Fibroblast of skin of right biceps (primary cell): ENCODE measurements at places on chromosomes 16 and 17.
A peak's percentile ranks its signal among the peaks of the same experiment; 100 is the strongest.

GRCh38 chr17:7440113-7440833, 961 bp downstream of the FGF11 start:
- peak; percentile 28 for DNase-seq

GRCh38 chr17:13477180-13477611, 124.5 kb downstream of the HS3ST3A1 start:
- DNase-seq, result peak; percentile 67

DNA sequence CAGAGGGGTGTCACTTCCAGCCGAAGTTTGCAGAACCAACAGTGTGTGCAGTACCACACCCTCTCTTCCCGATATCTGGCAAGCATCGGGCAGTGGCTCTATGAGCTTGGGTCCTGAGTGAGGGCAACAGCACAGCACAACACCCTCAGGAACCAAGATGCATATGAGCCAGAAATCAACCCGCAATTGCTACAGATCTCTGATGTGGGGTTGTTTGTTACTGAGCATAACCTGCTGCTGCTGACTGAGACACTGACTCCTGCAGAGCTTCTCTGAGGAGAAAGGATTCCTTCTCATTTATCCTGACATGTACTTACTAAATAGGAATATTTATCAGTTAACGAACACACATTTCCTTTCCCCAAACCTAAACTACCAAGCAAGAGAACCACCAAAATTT, 218.3 kb downstream of the RBFOX3 start:
- no peak for DNase-seq

GRCh38 chr16:75074920-75075687, 41.5 kb downstream of the LDHD start:
- no peak for DNase-seq

DNA sequence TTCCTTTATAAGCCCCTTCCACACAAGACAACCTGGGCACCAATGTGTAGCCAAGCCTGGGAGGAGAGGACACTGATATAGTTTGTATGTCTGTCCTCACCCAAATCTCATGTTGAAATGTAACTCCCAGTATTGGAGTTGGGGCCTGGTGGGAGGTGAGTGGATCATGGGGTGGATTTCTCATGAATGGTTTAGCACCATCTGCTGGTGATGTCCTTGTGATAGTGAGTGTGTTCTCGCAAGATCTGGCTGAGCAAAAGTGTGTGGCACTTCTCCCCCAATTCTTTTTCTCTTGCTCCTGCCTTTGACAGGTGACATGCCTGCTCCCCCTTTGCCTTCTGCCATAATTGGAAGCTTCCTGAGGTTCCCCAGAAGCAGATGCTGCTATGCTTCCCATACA, 135.8 kb downstream of the USP31 start:
- DNase-seq, result no peak

- DNase-seq, result no peak
These were observed 232.4 kb upstream of the RPL38 start for GRCh38 chr17:73971127-73971526.

DNA sequence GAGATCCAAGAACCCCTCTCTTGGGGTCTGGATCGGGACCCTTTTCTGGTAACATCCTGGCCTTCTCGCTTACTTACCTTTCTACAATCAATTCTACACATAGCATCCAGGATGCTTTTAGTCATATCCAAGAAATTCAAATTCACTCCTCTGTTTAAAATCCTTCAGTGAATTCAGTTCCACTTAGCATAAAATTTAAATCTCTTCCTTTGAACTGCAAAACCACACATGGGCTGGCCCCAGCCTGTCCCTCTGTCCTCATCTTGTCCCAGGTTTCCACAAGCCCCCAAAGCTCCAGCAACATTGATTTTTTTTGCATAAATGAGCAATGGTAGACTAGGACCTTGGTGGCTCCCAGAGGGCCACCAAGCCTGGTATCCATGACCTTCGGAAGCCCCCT, 96.4 kb upstream of the C16orf82 start:
- no peak for DNase-seq

DNA sequence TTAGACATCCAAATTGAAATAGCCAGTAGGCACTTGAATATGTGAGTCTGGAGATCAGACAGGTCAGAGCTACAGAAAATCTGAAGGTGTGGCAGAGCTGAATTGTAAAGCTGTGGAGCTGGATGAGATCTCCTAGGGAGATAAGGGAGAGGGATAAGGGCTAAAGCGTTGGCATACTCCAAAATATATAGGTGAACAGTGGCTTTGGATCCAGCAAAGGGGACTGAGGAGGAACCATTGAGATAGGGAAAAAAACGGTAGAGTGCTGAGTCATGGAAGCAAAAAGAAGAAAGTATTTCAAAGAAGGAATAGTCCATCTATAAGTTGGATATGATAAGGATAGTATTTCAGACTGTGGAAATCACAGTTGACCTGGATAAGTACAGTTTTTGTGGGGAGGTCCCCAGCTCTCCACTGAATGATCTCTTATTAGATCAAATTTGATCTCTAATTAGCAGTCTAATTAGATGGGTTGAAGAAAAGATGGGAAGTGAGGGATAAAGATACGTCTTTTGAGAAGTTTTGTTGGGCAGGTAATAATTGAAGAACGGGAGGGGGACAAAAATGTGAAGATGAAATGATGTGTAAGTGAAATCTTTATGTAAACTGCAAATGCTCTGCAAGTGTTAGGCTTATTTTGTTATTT, 587 bp upstream of the DBF4B start:
- DNase-seq, result no peak

- no peak for DNase-seq
These were observed 29.4 kb downstream of the MSI2 start for GRCh38 chr17:57285701-57286100.

GRCh38 chr17:41967921-41968578, 1.5 kb downstream of the CNP start:
- DNase-seq, result no peak
